Right lobe of liver (tissue), 6 donors: ENCODE measurements at places on chromosomes 16 and 17. TPM values are rescaled to one million over a fixed set of nuclear protein-coding genes. Genes with fewer than 3 reads are reported as not detected.

Gene SLC26A11
- total RNA-seq, result 9.8 TPM

Gene PRSS33
- total RNA-seq, result not detected

Gene CTRB2
- total RNA-seq, result not detected

Gene LYRM9
- 4.8 TPM for total RNA-seq

Gene RNF167
- 73.5 TPM for total RNA-seq

Gene TRIM16
- total RNA-seq, result 2.9 TPM

Gene PRSS36
- total RNA-seq, result 0.25 TPM
